ENCODE measurements at places on chromosomes 2 and 18. TPM values are rescaled to one million over a fixed set of nuclear protein-coding genes. Genes with fewer than 3 reads are reported as not detected.
A peak's percentile ranks its signal among the peaks of the same experiment; 100 is the strongest.

SLC16A14 gene
- total RNA-seq: 0.23 TPM

DTNA gene
- not detected for total RNA-seq

RBM44 gene
- total RNA-seq: 4.0 TPM

SERPINB13 gene
- total RNA-seq: not detected

REG3G gene
- total RNA-seq: not detected

DNA sequence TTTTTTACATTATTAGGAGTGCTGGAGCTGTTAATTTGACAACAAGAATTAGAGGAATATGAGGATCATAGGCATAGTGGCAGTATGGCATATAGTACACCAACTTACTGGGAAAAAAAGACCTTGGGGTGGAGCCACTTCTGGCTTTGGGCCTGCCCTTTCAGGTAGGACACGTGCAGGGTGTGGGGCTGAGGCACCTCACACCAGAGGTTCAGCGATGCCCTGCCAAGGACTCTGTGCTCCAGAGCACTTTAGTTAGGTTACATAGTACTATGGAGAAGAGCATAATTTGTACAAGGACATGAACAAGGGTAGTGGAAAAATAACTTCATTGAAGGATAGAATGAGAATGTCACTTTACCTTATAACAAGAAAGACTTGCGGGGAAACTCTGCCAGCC, 77.1 kb upstream of the CD302 start:
- no peak for DNase-seq
- H3K27me3 ChIP-seq: no peaks in the 10 kb centered on the region
- peak overlapping the region; percentile 78 for H3K27ac ChIP-seq

DNA sequence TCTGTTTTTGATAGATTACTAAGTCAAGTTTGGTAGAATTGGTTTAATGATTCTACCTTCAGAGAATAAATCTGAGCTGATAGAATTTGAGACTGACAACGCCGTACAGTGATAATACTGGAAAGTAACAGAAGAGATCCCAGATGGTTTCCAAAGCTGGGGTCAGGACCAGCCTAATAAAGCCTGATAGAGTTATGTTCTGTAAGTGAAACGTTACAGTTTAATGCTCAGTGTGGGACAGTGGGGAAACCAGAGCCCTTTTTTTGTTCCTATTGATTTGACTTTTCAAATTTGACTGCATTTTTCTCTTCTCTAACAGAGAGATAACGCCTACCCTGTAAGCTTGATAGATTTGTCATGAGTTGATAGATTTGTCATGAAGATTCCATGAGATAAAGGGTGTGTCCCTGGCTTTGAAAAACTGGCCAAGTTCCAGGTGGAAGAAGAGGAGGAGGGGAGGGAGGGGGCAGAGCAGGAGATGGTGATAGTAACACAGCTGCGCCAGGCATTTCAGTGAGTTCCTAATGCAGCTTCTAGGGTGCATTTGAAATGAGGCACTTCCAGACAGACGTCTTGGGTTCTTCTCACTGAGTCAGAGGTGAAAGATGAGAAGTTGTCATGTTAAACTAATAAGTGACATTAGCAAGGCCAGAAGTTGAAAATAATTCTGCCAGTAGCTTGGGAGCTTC, 65.1 kb downstream of the CERS6 start:
- H3K36me3 ChIP-seq: no peaks in the 10 kb centered on the region
- H3K27ac ChIP-seq: no peak overlapping the region
- H3K4me1 ChIP-seq: peaks cover 20% of the 10 kb centered on the region
- H3K4me3 ChIP-seq: no peak overlapping the region
- no peaks in the 10 kb centered on the region for H3K27me3 ChIP-seq

- peaks cover 2% of the 10 kb centered on the region for H3K36me3 ChIP-seq
- H3K27me3 ChIP-seq: no peaks in the 10 kb centered on the region
- no peak for DNase-seq
- H3K27ac ChIP-seq: peak overlapping the region; percentile 57
These were observed 34.1 kb upstream of the STAT1 start for GRCh38 chr2:191048073-191048472.

DNA sequence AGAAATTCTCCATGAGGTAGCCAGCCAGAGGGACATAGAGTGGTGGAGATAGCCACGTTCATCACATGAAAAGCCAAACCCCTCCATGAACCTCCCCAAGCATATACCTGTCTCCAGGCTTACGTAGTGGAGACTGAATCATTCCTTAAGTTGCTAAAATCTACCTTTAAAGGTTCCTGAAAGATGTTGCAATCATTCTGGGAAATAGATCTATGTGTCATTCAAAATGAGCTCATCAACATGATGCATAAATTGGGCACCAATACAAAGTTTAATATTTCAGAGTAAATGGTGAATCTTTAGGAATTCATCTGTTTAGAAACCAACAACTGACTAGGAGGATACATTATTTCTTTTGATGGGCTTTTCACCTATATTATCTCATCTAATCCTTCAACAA, 362.6 kb upstream of the ID2 start:
- H3K36me3 ChIP-seq: peaks cover 5% of the 10 kb centered on the region
- peaks cover 8% of the 10 kb centered on the region for H3K4me1 ChIP-seq
- no peaks in the 10 kb centered on the region for H3K27me3 ChIP-seq
- no peak overlapping the region for H3K27ac ChIP-seq
- H3K4me3 ChIP-seq: no peak overlapping the region

GRCh38 chr18:70273021-70273420, 15.8 kb upstream of the SOCS6 start:
- H3K36me3 ChIP-seq: no peaks in the 10 kb centered on the region
- no peak overlapping the region for H3K27ac ChIP-seq
- H3K4me1 ChIP-seq: no peaks in the 10 kb centered on the region
- peaks cover 9% of the 10 kb centered on the region for H3K27me3 ChIP-seq

DNA sequence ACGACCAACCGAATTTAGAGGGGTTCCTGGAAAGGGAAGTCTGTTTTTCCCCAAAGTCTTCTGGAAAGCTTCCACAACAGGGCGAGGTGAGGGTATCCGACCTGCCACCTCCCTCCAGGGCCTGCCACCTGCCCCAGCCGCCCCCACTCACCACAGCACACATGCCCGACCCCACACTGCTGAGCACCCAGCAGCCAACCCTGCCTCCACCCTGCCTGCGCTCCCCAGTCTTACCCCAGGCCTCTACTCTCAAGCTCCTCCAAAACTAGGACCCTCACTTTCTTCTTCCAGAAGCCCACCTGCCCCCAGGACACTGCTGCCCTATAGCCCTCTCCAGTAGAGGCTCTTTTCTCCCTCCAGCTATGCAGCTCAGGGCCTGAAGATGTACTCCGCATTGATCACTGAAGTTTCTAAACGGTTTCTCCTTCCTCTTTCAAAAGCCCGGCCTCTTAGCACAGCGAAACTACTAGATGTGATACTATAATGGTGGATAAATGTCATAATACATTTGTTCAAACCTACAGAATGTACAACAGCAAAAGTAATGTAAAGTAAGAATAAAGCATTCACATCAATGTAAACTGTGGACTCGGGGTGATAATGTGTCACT, 128.8 kb upstream of the SLC1A4 start:
- peaks cover 29% of the 10 kb centered on the region for H3K27me3 ChIP-seq
- H3K4me3 ChIP-seq: no peak overlapping the region
- no peak for DNase-seq
- peaks cover 2% of the 10 kb centered on the region for H3K36me3 ChIP-seq
- H3K4me1 ChIP-seq: peaks cover 3% of the 10 kb centered on the region

DNA sequence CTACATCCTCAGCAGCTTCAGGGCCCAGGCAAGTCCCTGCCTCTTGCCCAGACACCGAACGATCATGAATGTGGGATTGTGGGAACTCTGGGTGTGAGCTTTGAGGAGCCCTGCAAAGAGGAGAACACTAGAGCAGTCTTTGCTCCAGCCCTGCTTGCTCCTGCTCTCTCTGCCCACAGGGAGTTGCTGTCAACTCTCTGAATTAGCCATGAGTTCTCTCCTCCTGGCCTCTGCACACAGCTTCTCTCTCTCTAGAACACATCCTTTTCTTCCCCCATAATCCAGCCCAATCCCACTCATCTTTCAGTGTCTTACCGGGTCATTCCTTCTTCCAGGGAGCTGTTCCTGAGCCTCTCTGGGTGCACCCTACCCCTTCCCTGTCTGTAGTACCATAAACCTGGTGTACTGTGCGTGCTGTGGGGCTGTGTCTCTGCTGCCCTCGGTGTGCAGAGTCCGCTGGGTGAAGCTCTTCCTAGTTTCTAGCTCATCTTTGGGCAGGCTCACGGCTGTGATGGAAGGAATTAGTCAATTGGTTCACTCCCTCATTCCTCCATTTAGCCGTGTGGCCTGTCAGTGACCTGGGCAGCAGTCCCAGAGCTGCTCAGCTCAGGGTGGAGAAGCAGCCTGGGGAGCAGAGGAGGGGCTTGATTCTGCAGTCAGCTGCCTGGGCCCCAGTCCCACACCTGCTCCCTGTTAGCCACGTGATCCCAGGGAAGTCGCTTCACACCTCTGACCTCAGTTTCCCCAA, 132.9 kb upstream of the HDAC4 start:
- H3K4me3 ChIP-seq: no peak overlapping the region
- H3K27me3 ChIP-seq: peaks cover 6% of the 10 kb centered on the region
- DNase-seq: no peak

DNA sequence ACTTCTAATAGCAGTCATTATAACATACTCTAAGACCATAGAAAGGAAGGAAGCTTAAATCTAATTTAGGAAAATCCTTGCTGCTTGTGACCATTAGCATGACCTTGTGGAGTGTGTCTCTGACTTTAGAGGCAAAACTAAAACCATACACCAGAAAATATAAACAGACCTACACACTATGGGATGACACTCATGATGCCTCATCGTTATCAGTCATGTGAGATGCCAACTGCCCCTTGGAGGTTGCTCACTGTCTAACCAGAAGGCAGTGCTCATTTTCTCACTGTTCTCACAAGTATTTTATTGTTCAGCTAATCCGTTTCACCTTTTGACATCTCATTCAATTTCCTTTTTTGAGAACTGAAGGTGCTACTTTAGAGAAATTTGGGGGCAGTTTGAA, 376.9 kb downstream of the RND3 start:
- H3K36me3 ChIP-seq: no peaks in the 10 kb centered on the region
- no peak overlapping the region for H3K4me3 ChIP-seq
- H3K4me1 ChIP-seq: no peaks in the 10 kb centered on the region
- no peak for DNase-seq
- H3K27me3 ChIP-seq: no peaks in the 10 kb centered on the region

DNA sequence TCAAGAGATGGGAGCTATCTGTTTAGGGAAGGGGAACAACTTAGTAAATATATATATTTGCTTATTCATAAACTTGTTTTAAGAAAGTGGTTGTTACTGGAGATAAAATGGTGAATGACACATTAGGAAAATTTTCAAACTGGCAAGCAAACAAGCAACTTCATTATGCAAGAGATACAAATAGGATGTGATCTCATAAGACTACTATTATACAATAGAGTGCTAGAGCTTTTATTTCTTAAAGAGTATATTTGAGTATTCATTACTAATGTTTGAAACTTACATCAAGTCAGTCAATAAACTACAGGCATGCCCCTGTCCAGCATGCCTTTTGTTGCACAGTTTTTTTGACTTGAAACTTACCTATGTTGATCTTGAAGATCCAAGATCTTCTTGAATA, 355.2 kb upstream of the KCNJ3 start:
- no peaks in the 10 kb centered on the region for H3K27me3 ChIP-seq
- no peak for DNase-seq
- no peak overlapping the region for H3K4me3 ChIP-seq
- no peak overlapping the region for H3K27ac ChIP-seq
- no peaks in the 10 kb centered on the region for H3K4me1 ChIP-seq

- peaks cover 7% of the 10 kb centered on the region for H3K27me3 ChIP-seq
- H3K36me3 ChIP-seq: no peaks in the 10 kb centered on the region
- DNase-seq: no peak
These were observed 331.3 kb downstream of the SS18 start for GRCh38 chr18:25759111-25759510.

GRCh38 chr18:2847317-2848246, 776 bp downstream of the EMILIN2 start:
- H3K4me1 ChIP-seq: peaks cover 16% of the 10 kb centered on the region
- no peaks in the 10 kb centered on the region for H3K36me3 ChIP-seq
- H3K4me3 ChIP-seq: peak overlapping the region; percentile 90
- no peak for DNase-seq
- H3K27ac ChIP-seq: no peak overlapping the region

DNA sequence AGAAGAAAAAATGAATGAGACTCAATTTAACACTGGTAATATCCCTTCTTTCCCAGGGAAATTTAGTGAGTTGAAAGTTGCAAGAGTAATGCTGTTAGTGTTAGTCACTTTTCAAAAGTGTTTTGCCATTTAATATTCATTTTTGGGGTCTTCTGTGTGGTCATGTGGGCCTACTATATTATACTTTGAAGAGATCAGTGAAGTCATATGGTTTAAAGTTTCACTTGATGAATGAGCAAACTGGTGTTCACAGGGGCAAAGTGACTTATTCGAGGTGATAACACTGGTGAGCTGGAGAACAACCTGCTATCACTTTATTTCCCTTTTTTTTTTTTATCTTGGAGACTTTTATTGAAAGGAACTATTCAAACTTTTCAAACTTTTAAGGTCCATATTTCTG, 196.0 kb downstream of the PLCL1 start:
- H3K27ac ChIP-seq: no peak overlapping the region
- DNase-seq: no peak
- H3K4me1 ChIP-seq: peaks cover 32% of the 10 kb centered on the region

Data from T-helper 17 cell (primary cell).